ENCODE measurements at places on chromosomes 2 and 18.

DNA sequence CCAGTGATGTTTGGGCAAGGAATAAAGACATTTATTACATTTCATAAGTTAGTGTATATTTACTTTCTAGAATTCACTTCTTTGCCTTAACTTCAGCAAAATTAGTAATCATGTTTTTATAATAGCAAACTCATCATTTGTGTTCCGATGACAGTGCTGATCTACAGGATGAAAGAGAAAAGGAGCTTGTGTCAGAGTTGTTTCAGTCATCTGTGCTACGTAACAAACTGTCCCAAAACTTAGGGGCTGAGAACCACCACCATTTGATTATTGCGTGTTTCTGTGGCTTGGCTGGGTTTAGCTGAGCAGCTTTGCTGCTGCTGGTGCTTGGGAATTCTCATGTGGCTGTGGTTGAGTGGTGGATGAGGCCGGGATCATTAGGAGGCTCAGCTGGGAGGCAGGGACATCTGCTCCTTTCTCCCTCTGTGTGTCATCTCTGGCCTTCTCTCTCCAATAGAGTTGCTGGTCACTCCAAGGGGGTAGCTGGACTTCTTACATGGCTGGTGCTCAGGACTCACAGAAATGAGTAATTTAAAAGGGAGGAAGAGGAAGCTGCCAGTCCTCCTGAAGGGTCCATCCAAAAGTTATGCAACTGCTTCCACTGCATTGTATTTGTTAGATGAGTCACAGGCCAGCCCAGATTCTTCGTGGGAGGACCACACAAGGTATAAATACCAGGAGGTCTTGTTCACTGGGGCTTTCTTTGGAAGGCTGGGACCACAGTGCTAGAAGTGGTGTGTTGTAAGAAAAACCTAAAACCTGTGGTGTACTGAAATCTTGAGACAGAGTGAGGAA, 43.4 kb upstream of the HAAO start:
- DNase-seq = no peak

DNA sequence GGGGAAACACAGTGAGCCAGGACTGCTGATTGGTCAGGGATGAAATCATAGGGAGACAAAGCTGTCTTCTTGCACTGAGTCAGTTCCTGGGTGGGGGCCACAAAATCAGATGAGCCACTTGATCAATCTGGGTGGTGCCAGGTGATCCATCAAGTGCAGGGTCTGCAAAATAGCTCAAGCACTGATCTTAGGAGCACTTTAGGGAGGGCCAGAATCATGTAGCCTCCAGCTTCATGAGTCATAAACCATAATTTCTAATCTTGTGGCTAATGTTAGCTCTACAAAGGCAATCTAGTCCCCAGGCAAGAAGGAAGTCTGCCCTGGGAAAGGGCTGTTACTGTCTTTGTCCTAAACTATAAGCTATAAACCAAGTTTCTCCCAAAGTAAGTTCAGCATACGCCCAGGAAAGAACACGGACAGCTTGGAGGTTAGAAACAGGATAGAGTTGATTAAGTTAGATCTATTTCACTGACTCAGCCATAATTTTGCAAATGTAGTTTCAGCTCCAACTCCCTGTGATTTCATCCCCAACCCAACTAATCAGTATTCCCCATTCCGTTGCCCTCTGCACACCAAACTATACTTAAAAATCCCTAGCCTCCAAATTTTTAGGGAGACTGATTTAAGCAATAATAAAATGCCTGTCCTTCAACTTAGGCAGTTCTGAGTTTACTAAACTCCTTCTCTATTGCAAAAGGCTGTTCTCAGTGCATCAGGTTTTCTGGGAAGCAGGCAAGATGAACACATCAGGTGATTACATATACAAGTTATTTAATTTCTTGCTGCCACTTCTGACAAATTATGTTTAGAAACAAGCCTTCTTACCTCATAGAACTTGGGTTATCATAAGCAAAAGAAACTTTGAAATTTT, 226.9 kb upstream of the SPOPL start:
- DNase-seq = no peak

GRCh38 chr2:109155553-109156451, 26.8 kb downstream of the SH3RF3 start:
- DNase-seq = no peak

GRCh38 chr2:43890855-43891254, 52.1 kb downstream of the ABCG8 start:
- no peak for DNase-seq

- DNase-seq = no peak
Measured at GRCh38 chr2:123771928-123772632, 253.0 kb upstream of the CNTNAP5 start.

DNA sequence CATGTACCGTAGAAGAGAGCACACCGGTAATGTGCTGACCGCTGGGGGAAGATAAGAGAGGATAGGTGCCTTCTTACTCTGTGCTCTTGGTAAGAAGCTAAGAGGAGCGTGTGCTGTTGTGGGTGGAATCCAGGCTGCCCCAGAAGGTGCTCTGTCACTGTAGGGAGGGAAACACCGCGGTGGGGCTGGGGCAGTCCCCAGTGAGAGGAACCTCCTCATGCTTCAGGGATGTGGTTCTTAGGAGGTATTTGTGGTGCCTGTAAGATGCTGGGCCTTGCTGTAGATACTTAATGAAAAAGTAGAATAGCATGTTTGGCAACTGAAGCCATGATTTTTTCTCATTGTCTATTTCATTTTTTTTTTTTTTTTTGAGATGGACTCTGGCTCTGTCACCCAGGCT, 1.1 kb downstream of the COLEC11 start:
- no peak for DNase-seq

GRCh38 chr2:143564419-143564818, 435.2 kb downstream of the ARHGAP15 start:
- DNase-seq = no peak

GRCh38 chr2:45399040-45399784, 211.9 kb downstream of the SRBD1 start:
- no peak for DNase-seq

- DNase-seq = no peak
Measured at GRCh38 chr2:221850076-221850475, 278.0 kb upstream of the EPHA4 start.

- DNase-seq = no peak
Measured at GRCh38 chr2:715038-715437, 37.8 kb upstream of the TMEM18 start.

GRCh38 chr2:128832946-128833663, 514.4 kb upstream of the HS6ST1 start:
- DNase-seq = no peak

DNA sequence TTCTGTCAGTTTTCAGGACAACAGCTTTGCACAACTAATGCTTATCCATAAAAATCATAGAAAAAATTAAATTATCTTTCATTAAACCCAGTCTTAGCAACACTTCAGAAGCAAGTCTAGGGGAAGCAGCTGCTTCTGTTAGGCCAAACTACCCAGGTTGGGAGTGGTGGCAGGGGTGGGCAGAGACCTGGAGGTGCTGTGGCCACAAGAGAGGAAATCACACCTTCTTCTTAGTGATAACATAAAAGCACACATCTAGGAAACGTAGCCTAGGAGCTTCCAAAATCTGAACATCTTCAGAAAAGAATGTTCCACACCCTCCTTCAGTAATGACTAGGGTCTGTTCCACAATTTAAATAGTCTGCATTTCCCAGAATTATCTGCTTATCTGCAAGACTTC, 32.3 kb upstream of the FRZB start:
- no peak for DNase-seq

DNA sequence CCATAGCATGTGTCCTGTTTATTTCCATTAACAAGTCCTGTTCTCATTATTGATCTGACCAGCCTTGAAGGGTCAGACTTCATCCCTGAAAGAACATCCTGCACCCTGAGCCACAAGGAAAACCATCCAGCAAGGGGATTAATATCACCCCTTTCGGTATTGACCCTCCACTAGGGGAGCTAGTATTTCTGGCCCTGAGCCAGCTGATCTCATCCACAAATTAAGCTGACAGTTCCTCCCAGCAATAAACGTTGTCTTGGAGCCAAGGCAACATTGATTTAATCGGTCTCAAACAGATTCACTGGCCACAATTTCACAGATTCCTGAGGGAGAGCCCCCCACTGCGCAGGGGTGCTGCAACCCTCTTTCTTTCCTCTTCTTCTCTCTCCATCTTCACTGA, 353.1 kb upstream of the FANCL start:
- DNase-seq = no peak

GRCh38 chr2:18871430-18871829, 282.1 kb upstream of the NT5C1B start:
- DNase-seq = no peak

- DNase-seq = no peak
Measured at GRCh38 chr2:63827749-63828148, 13.9 kb upstream of the UGP2 start.

DNA sequence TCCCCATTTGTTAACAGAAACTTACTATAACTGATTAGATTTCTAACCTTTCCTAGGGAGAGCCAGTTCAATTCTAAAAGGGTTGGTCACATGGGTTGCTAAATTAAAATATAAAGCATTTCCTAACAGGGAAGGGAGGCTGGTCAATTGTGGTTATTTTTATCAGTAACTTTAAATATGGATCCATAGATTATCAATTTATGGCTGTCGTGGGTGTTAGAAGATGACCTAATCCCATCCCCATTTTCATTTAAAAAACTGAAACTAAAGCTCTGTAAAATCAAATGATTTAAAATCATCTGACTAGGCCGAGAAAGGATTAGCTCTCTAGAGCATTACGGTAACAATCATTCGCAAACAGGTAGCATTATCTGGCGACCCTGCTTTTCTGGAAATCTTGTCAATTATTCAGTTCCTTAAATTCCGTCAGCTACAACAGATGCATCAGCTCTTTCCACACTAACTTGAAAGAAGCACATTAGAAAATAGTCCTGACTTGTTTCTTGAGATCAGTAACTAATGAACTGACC, 953 bp upstream of the HNRNPA3 start:
- no peak for DNase-seq

GRCh38 chr2:119126650-119127049, 31.9 kb downstream of the C1QL2 start:
- DNase-seq = no peak

DNA sequence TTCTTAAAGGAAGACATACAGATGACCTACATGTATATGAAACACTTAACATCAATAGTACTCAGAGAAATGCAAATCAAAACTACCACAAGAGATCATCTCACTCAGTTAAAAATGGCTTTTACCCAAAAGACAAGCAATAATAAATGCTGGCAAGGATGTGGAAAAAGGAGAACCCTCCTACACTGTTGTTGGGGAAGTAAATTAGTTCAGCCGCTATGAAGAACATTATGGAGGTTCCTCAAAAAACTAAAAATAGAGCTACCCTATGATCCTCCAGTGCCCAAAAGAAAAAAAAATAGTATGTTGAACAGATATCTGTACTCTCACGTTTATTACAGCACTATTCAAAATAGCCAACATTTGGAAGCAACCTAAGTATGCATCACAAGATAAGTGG, 1579.4 kb upstream of the TMEFF2 start:
- no peak for DNase-seq

DNA sequence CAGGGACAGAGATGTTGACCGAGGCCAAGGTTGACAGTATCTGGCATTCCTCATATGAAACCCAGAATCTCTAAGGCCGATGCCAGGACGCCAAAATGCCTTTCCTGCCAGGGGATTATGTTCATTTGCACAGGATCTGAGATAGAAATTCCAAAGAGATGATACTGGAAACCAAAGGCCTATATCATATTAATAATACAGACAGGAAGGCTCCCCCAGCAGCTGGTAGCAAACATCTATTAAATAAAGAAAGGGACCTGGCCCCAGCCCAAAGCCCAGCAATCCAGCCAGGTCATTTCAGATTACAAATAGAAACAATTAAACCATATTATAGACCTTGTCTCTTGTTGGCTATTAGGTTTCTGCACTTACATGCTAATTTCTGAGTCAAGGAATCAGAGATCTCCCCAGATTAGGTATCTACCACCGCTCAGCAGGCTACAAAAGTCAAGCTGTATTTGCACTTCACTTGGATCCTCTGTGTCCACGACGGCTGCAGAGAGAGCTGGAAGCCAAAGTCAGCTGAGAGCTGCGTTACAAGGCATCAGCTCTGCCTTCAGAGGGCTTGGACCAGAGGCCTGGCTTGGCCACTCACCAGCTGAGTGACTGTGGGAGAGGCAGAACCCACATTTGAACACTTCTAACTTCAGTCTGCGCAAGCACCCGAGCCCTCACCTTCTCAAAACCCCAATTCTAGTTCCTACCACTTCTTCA, 269.3 kb upstream of the SIX2 start:
- no peak for DNase-seq

DNA sequence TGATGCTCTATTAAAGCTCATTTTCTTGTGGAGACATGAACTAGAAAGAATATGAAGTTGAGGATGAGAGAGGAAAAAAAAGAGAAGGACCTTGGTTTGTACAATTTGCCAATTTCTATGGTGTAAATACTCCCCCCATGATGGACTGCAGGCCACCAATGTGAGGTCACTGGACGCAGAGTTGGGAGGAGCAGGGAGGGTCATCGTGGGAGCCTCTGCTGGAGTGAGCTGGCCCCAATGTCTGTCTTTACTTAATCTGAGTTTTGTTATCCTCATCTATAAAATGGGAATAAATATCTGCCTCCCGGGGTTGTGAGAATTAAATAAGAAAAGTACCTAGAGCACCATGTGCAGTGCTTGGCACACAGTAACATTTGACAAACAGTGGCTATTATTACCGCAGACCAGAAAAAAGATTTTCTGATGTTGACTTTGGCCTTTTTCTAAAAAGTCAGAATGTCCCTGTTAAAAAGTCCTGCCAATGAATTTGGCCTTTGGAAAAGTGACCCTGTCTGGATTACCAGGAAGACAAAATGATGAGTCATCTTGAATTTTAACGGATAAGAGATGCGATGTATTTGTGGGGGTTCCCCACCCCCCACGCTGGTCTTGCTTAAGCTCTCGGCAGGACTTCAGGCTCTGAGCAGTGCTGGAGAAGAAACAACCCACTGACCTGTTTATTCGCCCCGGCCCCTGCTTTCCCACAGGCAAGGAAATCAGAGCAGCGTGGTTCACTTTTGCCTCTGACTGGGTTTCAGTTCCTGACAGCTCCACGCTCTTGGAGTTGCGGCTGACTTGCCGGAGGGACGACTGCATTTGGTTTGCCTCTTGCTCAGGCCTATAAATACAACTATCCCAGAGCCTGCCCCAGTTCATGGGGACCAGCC, 50.3 kb upstream of the FOSL2 start:
- no peak for DNase-seq

Measured in T-helper 22 cell (primary cell).